ENCODE measurements at places on chromosomes 2 and 18.

DNA sequence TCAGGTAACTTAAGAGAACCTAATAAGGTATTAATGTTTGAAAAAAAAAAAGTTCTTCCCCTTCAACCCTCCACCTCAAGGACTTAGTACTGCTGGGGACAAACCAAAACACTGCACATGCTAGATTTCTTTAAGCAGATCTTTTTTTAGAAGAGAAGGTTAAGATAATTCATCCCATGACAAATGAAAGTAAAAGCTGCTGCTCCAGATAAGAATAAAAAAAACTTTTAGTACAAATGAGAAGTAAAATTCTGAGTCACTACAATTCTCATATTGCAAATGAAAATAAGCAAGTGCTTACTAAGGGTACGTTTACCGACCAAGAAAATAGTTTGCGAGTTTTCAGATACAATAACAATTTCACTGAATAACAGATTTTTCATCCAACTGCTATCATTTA is 8.9 kb downstream of the STAM2 start:
- no peak for DNase-seq

GRCh38 chr2:225630824-225631533 is 231.5 kb downstream of the NYAP2 start:
- DNase-seq = no peak

DNA sequence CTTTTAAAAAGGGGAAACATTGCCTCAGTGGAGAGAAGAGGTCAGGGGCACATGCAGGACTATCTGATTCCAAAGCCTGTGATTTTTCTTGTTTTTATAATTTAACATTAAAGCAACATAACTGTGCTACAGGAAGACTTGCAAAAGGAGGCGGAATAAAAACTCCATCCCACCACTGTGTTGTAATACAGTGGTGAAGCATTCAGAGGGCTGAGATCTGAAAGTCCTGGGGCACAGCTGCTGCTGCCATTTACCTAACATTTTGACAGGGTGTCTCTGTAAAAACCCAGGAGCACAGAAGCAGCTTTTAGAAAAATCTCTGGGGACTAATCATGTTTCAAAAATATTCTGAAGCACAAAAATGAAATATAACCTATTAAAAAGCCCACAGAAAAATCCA is 97.6 kb downstream of the GRB14 start:
- no peak for DNase-seq

DNA sequence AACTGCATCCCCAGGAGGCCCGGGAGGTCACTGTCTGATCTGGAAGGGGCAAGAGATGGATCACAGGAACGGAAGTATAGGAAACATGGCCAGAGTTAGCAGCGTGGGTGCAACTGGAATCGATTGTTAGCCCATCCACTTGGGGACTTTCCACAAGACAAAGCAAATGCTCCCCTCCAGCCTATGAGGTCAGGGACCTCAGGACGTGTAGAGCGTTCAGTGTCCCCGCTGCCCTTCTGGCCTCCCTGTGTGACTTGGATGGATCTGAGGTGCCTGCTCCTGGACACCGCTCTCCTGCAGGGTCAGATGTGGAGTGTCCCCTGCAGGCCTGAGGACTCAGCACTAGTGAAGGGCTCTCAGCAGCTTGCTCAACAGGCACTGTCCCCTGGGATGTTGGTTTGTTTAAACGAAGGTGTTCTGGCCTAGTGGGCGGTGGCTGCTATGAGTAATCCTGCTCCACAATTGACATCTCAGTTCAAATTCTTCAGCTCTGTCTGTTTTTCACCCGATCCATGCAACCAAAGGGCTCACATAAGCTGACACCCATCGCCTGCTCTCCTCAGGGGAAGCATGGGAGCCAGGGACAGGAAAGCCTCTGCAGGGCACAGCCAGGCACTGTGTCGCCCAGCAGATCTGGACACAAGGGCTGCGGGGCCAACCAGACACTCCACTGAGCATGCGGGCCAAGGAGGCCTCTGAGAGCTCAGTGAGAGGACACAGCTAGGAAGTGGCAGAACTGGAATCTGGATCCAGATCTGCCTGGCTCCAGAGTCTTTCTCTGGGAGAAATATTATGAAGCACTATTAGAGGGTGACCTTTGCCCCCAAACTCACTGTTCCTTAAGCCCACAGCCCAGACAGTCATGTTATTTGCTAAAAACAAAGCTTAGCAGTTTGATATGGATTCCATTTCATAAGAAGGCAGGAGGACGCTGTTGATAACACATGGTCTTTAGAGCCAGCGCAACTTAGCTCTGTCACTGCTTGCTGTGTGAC is 78.5 kb downstream of the RHOB start:
- no peak for DNase-seq

GRCh38 chr2:33024758-33025157 is 78.0 kb downstream of the LTBP1 start:
- DNase-seq = no peak

GRCh38 chr18:25935356-25935755 is 155.1 kb downstream of the SS18 start:
- DNase-seq = no peak

DNA sequence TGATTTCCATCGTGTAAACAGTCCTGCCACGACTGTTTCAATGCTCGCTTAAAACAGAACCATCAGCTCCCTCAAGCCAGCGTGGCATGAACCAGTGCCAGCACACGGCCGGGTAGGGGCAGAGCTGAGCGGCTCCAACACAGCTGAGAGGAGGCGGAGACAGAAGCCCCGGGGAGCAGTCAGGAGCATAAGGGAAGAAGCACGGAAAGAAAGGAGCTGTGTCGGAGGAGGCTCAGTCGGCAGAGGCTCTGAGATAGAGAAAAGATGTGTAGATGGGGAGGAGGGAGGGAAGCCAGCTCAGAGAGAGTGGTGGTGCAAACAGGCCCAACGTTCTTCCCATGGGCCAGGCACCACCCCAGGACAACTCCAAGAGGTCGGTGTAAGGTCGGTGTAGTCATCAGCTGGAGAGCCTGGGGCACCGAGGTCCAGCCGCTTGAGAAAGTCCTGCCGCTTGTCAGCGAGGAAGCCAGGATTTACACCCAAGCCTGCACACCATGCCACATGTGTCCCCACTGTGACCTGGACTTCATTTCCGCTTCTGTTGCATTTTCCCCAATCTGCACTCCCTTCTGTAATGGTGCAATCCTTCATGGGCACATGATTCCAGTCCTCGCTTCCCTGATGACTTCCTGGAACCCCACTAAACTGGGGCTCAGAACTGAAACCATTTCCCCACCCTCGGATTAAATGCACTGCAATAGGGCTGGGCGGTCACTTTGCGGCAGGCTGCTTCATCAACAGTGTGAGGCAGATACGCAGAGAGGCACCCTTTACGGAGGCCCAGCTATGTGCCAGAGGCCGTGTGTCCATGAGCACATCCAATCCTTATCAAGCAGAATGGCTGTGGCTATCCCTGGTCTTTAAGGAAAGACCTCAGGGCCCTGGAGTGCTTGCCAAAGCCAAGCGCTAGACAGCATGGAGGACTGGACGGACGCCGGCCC is 43.5 kb downstream of the CYP27C1 start:
- no peak for DNase-seq

GRCh38 chr2:158650646-158651357 is 144.3 kb upstream of the DAPL1 start:
- no peak for DNase-seq

- DNase-seq = no peak
These were observed 395.2 kb downstream of the BCL11A start for GRCh38 chr2:60158262-60158661.

- no peak for DNase-seq
These were observed 7.8 kb downstream of the NT5DC4 start for GRCh38 chr2:112728378-112729175.

DNA sequence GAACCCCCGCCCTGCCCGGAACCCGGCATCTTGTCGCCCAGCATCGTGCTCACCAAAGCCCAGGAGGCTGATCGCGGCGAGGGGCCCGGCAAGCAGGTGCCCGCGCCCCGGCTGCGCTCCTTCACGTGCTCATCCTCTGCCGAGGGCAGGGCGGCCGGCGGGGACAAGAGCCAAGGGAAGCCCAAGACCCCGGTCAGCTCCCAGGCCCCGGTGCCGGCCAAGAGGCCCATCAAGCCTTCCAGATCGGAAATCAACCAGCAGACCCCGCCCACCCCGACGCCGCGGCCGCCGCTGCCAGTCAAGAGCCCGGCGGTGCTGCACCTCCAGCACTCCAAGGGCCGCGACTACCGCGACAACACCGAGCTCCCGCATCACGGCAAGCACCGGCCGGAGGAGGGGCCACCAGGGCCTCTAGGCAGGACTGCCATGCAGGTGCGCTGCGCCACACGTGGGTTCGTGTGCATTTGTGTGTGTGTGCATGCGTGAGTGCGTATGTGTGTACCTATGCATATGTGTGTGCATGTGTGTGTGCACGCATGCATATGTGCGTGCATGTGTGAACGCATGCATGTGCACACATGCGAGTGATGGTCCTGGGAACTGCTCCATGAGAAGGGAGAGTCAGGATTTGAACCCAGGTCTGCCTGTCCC is 47.1 kb upstream of the ATG16L1 start:
- no peak for DNase-seq

GRCh38 chr2:34567128-34567527 is 968.0 kb upstream of the FAM98A start:
- DNase-seq = no peak

- no peak for DNase-seq
These were observed 138.6 kb upstream of the ZC3H15 start for GRCh38 chr2:186347472-186347871.

DNA sequence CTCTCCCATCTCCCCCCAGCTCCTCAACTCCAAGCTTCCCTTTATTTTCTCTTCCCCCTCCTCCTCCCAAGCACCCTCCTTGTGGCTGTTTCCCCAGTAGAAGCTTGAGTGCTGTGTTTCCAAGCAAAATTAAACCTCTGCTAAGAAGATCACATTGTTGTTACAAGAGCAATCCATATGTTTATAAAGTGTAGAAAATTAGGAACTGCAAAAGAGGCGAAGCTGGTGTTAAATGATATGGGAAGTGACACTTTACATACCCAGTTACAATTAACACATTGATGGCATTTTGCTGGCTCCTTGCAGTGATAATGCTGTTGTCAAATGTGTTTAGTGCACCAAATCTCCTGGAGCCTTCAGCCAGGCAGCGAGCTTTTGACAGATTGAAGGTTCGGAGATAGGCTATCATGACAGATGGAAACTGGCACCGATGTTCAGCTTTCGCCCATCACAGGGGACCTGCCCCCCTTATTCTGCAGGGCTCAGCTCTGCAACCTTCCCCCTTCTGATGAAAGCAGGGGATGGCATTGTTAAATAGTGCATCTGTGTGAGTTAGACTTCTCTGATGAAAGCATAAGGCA is 259.8 kb upstream of the ATP5MC3 start:
- no peak for DNase-seq

- DNase-seq = no peak
These were observed 386.5 kb downstream of the DLGAP1 start for GRCh38 chr18:4068552-4069158.

DNA sequence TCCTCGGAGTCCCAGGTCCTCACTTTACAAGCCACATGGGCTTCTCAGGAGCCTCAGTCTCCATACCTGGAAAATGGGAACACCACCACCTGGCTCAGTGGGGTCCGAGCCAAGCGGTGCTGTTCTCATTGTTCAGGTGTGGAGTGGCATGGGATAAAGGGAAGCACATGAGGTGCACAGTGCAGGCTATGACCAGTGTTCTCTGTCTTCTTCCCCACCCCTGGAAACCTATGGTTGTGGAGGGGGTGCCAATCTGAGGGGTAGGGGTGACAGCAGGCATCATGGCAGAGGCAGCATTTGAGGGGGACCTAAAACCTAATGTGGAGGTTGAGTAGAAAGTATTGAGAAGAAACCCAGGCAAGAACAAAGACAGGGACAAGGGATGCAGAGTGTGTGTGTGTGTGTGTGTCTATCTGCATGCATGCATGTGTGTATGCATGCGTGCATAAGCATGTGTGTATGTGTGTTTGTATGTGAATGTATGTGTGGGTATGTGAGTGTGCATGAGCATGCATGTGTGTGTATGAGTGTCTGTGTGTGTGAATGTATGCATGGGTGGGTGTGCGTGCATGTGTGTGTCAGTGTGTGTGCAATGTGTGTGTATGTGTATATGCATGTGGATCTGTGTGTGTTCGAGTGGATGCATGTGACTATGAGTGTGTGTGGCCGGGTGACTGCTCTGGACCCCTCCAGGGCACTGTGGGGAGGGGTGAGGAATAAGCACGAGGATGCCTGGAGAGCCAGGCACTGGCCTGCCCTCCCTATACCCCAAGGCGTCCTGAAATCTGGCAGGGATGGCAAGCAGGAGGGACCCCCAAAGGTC is 4.0 kb downstream of the KIF1A start:
- DNase-seq = no peak

- DNase-seq = no peak
These were observed 109.2 kb downstream of the THADA start for GRCh38 chr2:43486603-43487002.

DNA sequence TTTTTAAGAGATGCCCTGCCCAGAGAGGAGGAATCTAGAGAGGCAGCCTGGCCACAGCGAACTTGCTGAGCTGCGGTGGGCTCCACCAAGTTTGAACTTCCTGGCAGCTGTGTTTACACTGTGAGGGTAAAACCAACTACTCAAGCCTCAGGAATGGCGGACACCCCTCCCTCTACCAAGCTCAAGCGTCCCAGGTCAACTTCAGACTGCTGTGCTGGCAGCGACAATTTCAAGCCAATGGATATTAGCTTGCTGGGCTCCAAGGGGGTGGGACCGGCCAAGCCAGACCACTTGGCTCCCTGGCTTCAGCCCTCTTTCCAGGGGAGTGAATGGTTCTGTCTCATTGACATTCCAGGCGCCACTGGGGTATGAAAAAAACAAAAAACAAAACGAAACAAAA is 289.4 kb downstream of the KCNS3 start:
- DNase-seq = no peak

DNA sequence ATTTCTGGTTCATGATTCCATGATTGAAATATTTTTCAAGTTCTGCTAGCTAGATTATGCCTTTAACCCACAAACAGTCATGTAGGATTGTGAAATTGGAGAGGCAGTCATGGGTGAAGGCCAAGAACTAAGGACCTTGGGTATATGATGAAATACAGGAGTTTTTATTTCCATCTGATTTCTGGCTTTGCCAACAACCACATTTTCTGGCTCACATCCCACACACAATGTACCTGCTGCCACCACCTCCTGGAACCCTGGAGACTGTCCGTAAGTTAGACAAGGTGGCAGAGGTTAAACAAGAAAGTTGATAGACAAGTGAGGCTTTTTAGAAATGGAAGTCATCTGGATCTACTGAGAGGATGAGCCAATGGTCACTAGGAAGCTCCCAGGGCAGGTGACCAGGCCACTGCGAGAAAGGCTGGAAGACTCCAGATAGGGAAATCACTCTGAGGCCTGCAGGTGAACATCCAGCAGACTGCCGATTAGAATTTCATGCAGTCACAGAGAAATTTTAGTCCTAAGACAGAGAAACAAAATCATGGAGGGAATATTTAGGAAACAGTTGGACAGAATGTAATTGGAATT is 402.0 kb downstream of the ALK start:
- no peak for DNase-seq

DNA sequence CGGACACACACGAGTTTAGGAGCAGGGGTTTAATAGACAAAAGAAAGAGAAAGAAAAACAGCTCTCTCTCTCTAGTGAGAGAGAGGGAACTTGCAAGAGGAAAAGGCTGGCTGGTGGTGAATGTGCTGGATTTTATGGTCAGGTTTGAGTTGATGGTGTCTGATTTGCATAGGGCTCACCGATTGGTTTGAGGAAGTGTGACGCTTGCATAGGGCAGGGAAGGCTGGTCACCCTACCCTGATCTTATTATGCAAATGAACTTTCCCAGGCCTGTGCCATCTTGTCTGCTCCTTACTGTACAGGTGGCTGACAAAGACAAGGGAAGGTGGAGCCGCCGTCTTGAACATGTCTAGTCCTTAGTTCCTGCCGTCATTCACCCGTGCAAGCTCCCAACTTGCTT is 408.9 kb downstream of the RIT2 start:
- no peak for DNase-seq
